ENCODE measurements at places on chromosomes 7 and 10. TPM values are rescaled to one million over a fixed set of nuclear protein-coding genes. Genes with fewer than 3 reads are reported as not detected.
A peak's percentile ranks its signal among the peaks of the same experiment; 100 is the strongest.

GRCh38 chr7:158343526-158343925, 244.1 kb downstream of the PTPRN2 start:
- DNase-seq, result no peak

GRCh38 chr7:114151777-114152176, 233.0 kb upstream of the PPP1R3A start:
- DNase-seq, result no peak

GRCh38 chr10:123309731-123310130, 155.5 kb downstream of the BUB3 start:
- DNase-seq, result peak; percentile 74

- peak; percentile 6 for DNase-seq
These were observed 134.6 kb upstream of the NPSR1 start for GRCh38 chr7:34523226-34523918.

Gene DPY19L1
- 10.7 TPM for total RNA-seq

DNA sequence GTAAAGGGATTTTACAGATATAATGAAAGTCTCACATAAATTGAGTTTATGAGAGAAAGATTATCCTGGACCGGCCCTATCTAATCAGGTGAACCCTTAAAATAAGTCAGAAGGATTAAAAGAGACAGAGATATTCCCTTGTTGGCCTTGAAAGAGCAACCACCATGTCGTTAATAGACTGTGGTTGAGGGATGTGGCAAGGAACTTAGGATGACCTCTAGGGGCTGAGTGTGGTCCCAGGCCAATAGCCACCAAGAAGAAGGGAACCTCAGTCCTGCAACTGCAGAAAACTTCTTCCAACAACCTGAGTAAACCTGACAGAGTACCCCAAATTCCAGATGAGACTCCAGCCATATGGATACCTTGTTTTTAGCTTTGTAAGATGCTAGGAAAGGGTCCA, 121.5 kb downstream of the POLR1F start:
- DNase-seq, result no peak

- DNase-seq, result no peak
These were observed 57.6 kb upstream of the PDZD8 start for GRCh38 chr10:117432866-117433265.

GRCh38 chr10:71382757-71383156, 14.0 kb upstream of the CDH23 start:
- DNase-seq, result no peak

GRCh38 chr7:47936323-47936722, 11.9 kb downstream of the PKD1L1 start:
- DNase-seq, result no peak

Measured in PC-3 (cell line).